Motor neuron (in vitro differentiated cells): ENCODE measurements at places on chromosomes 5 and 9.

- ATAC-seq: no peak
Measured at GRCh38 chr9:73165911-73166310, 14.2 kb downstream of the ANXA1 start.

DNA sequence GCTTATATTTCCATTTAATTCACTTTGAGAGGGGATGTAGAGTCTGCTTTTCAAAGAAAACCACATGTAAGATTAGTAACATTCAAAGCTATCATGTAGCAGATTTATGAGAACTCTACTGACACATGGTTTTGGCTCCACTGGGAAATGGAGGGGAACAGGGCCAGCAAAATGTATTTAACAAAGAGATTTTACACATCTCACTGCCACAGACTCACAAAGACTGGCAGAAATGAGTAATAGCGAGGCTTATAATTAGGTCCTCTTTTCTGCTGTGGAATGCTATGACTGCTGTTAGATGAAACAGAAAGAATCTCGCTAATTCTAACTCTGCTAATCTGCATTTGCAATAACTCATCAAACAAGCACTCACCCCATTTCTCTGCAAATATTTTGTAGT lies 4.5 kb downstream of the DAP start:
- no peak for ATAC-seq

GRCh38 chr5:178403351-178403750 lies 170.7 kb upstream of the PHYKPL start:
- ATAC-seq: no peak

GRCh38 chr9:2181792-2182191 lies 166.6 kb downstream of the SMARCA2 start:
- peak; percentile 79 for ATAC-seq

DNA sequence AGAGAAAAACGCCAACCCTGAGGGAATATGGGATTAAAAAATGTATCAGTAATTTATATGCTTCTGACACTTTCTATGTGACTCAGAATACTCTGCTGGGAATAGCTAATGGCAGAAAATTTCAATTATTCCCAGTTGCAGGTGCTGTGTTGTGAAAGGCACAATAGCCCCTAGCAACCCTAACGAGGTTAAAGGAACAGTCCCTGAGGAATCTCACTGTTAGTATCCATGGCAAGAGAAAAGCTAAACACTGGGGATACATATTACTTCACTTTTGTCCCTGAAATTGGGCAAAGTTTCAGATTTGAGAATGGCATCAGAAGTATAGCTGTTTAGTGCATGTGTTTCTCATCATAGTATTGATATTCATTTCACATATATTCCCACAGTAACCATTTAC lies 555.0 kb downstream of the RAB3C start:
- ATAC-seq: no peak

- no peak for ATAC-seq
Measured at GRCh38 chr9:2386566-2386965, 235.0 kb upstream of the VLDLR start.

GRCh38 chr5:124262470-124262869 lies 484.0 kb downstream of the ZNF608 start:
- no peak for ATAC-seq

GRCh38 chr9:114112778-114113584 lies 13.9 kb upstream of the KIF12 start:
- ATAC-seq: peak; percentile 76

DNA sequence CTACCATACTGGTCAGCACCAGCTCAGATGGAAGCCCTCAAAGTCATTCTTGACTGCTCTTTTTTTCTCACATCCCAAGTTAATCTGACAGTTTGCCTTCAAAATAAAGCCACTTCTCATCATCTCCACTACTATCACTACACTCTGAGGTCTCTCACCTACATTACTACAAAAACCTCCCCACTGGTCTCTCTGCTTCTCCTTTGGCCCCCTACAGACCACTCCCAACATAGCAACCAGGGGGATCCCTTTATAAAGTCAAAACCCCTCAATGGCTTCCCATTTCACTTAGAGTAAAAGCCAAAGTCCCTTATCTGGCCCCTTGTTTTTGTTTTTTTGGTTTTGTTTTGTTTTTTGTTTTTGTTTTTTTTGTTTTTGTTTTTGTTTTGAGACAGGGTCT lies 4.6 kb downstream of the ARAP3 start:
- no peak for ATAC-seq

DNA sequence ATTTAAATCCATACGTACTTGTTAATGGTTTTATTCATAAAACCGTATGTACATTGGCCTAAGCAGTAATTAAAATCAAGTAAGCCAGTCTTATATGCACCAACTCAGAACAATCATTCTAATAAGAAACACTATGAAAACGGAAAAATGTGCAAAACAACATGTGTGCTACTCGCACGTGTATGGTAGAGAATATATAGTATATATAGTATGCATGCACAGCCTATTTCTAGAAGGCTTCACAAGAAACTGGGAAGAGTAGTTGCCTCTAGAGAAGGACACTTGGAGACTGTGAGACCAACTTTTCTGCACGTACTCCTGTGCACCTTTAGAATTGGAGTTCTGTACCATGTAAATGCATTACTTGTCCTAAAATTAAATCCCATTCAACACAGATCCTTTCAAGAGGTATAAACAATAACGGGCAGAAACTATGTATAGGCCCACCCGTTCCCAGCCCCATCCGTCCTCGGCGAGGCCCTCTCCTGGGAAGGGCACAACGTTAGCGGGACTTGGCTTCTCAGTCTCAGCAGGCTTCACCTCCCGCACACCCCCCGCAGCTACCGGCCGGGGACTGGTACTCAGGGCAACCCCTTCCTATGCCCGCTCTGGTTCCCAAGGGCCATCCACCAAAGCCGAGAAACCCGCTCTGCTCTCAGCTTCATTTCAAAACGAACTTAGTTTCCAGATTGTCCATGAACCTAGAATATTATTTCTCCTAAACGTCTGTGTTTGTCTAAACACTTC lies 2.0 kb downstream of the CDC14B start:
- ATAC-seq: no peak

- ATAC-seq: no peak
Measured at GRCh38 chr9:83284746-83285145, 221.8 kb upstream of the RASEF start.
